ENCODE measurements at places on chromosomes 16 and 17. TPM values are rescaled to one million over a fixed set of nuclear protein-coding genes. Genes with fewer than 3 reads are reported as not detected.

The TXNL4B gene
- 8.6 TPM for total RNA-seq

The PRSS21 gene
- 5.6 TPM for total RNA-seq

The POLR2A gene
- total RNA-seq: 54.5 TPM

The C1QTNF8 gene
- not detected for total RNA-seq

The MMP25 gene
- total RNA-seq: 0.35 TPM
